Activated T-cell treated with anti-CD3 and anti-CD28 coated beads, Interleukin-2, amount 50 U/mL, for 72 hours (primary cell): ENCODE measurements at places on chromosomes 3 and 15.
A peak's percentile ranks its signal among the peaks of the same experiment; 100 is the strongest.

DNA sequence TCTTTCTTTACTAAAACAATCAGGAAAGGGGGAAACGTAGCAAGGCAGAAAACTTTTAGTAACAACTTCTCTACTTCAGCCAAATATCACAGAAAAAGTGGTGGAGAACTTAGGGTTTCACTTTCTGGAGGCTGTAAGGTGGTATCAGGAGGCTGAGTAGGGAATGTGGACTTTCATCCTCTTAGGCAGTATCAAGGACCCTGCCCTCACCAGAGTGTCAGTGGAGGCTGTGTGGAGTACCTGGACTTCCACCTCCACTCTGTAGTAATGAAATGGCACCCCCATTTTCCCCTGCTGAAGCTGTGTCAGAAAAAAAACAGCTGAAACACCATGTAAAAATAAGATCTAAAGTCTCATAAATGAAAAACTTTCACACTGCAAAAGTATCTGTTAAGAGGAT is 11.2 kb upstream of the HHLA2 start:
- no peak for DNase-seq

DNA sequence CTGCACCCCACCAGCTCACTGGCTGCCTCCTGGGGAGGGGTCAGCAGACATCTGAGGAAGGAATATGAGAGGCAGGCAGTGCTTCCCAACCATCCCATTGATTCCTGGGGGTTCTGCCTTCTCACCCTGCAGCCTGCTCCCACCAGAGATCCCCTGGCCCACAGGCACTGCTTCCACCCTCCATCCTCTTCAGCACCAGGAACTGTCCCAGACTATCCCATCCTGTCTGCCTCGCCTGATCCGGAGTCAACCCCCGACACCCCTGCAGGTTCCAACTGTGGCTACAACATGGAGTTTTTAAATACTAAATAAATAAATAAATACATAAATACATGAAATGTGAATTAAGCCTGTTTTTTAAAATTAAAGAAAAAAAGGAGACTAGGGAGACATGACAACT is 43.6 kb downstream of the CACNA2D2 start:
- no peak for DNase-seq

DNA sequence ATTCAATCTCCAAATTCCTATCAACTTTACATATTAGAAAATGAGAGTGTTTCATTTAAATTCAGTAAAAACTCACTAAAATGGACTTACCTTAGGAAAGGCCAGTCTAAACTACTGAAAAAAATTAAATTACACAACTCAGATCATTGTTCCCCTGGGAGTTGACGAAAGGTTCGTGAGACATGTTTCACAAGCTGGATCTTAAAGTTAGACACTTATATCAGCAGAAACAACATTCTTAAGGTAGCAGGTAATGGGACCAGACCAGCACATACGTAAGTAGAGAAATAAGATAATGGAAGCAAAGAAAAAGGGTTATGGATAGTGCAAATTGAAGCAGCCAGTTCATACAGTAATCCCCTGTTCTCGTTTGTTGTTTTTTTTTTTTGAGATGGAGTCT is 8.9 kb downstream of the RFX7 start:
- no peak for DNase-seq

- DNase-seq, result no peak
Observed at GRCh38 chr3:188693435-188693834, 478.3 kb upstream of the TPRG1 start.

- peak; percentile 36 for DNase-seq
Observed at GRCh38 chr3:150759319-150759718, 3.6 kb downstream of the SIAH2 start.

- DNase-seq, result no peak
Observed at GRCh38 chr3:58107597-58107996, 99.4 kb downstream of the FLNB start.

DNA sequence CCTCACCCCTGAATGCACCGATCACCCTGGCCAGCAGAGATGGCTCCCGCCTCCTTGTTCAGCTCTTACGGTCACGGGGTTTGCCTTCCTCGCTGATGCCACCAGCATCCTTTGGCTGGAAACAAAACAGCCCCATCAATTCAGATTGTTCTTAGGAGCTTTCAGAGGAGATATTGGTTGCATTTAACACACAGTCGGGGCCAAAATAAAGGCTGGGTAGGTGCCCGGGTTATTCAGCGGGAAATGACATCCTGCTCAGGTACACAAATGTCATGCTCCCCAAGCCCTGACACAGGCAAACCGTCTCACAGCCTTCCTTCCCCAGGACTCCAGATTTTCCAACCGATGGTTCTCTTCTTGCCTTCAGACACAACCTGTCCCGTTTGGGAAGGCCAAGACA is 62.4 kb upstream of the MEF2A start:
- DNase-seq, result no peak

GRCh38 chr3:157452097-157452496 is 15.4 kb downstream of the PTX3 start:
- no peak for DNase-seq

GRCh38 chr3:107699682-107700081 is 176.9 kb downstream of the BBX start:
- no peak for DNase-seq

DNA sequence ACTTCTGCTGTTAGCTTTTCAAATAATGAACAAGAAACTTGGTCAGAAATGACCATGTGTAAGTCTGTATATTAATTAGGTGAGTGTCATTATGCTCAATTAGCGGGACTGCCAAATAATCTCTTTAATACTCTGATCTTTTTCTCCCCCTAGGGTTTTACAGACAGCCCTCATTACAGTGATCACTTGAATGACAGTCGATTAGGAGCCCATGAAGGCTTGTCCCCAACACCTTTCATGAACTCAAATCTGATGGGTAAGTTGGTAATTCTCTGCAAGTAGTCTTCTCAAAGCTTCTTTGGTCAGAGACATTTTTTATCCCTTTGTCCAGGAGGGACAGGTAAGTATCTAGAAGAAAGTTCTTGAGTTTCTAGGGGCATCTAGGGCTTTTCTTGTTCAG is 173.2 kb downstream of the TCF12 start:
- no peak for DNase-seq

DNA sequence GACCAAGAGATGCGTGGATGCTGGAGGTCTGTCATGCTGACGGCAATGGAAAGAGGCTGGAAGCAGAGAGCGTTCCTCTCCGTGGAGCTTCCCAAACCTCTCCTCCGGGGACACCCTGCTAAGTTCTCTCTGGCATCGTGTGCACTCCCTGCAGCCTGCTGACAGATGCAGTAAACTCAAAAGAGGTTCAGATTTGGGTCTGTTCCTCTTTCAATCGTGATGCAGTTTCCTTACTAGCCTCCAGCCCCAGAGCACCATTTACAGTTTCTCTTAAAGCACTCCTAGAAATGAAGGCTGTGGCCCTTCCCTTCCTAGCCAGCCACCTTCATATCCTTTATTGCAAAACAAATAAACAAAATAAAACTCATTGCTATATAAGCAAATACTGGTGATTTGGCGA is 47.3 kb upstream of the LRRC58 start:
- no peak for DNase-seq

DNA sequence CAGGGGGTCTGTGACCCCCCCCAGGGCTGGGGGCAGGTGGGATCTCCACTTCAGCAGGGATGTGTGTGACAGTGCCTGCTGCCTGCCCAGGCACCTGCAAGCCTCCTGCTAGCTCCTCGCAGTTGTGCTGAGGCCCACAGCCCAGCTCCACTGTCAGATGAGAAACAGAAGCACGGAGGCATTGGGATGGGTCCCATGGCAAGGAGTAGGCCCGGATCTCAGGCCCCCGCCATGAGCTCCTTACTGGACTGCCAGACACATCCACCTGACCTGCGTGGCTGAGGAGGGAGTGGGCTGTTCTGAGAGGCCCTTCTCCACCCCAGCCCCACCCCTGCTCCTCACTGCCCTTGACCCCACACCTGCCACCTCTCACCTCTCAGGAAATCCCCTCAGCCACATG is 18.2 kb upstream of the SKOR1 start:
- DNase-seq, result no peak
